ENCODE measurements at places on chromosomes 4 and X.

- DNase-seq: no peak
Observed at GRCh38 chrX:40971736-40972135, 113.5 kb upstream of the USP9X start.

GRCh38 chr4:8554555-8555100 is 25.6 kb upstream of the GPR78 start:
- no peak for DNase-seq

- DNase-seq: no peak
Observed at GRCh38 chr4:70801265-70801809, 38.4 kb downstream of the GRSF1 start.

GRCh38 chr4:110484767-110485166 is 8.8 kb downstream of the ENPEP start:
- DNase-seq: no peak

DNA sequence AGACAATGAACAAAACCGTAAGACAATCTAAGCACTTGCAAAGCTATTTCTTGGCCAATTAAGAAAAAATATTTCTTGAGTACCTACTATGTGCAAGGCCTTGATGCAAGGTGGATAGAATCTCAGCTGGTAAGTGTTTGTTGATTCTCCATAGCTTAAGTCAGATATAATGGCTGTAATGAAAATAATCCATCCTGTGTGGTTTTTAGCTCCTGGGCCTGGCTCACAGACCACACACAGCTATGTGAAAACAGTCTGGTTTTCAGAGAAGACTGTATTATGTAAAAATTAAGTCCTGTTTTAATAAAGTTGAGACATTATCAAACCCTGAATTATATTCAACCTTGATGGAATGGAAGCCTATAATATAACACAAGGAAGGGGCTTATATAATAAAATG is 7.8 kb upstream of the DDIT4L start:
- DNase-seq: no peak

- DNase-seq: no peak
Observed at GRCh38 chrX:9851890-9852289, 65.7 kb downstream of the SHROOM2 start.

GRCh38 chr4:41146716-41147506 is 67.4 kb downstream of the APBB2 start:
- DNase-seq: no peak

DNA sequence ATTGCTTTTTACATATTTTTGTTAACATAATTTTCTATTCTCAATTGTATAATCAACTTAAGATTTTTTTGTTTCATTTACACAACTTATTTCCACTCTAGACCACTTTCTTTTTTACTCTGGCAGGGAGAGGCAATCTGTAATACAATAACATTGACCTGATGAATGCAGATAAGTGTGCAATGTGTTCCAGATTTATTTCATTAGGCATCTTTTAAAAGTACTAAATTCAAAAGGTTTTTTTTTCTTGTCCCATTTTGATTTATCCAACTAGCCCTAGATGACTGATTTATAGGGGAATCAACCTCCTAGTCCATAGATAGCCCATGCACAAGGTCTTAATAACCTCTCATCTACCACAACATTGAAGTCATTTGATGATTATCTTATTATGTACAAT is 55.5 kb upstream of the AGTR2 start:
- DNase-seq: no peak

- no peak for DNase-seq
Observed at GRCh38 chr4:30182786-30183185, 537.4 kb upstream of the PCDH7 start.

- DNase-seq: no peak
Observed at GRCh38 chr4:20287246-20287645, 35.5 kb downstream of the SLIT2 start.

DNA sequence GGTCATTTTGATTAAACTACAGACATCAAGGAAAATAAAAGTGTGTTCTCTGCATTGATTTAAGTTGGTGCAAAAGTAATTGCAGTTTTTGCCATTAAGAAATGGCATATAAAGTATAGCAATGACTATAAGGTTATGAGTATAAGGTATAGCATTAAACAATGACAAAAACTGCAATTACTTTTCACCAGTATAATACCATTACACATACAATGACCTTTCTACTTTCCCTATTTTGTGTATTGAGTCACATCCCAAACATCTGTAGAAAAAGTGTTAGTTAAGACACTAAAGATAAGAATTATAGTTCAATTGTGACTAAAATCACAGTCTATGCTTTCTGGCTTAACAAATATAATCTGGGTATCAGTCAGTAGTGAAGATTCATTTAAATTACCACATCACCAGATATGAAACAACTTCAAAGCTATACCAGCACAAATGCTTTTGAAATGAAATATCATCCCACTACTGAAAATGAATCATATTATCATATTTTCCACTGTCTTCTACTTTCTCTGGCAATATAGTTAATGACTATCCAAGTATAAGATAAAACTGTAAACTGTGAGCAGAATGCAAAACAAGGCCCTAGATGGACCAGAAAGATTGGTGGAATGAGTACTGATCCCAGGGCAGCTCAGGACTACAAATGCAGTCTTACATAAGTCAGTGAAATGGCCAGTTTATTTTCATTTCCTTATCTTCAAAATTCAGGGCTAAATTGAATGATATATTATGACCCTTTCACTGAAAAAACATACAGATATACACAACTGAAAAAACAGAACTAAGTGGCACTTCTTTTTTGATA is 241.1 kb downstream of the ANTXR2 start:
- DNase-seq: no peak

GRCh38 chr4:4415806-4416805 is 29.2 kb downstream of the NSG1 start:
- no peak for DNase-seq

DNA sequence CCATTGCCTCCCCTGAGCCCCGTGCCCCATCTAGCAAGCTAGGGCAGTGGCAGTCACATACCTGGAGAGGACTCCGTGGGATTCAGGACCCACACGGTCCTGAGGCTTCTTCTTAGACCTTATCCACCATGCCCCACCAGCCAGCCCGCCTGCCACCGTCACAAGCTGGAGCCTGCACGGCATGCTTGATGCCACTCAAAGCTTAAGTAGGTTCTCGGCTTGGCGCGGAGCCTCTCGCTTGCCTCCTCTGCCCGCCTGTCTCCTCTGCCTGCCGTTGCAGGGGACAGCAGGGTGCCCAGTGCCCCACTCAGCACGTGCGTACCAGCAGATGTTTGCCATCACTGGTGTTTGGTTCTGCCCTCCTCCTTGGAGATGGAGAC is 14.1 kb downstream of the PSAPL1 start:
- no peak for DNase-seq

GRCh38 chr4:15948826-15949225 is 10.3 kb upstream of the FGFBP1 start:
- DNase-seq: no peak

- DNase-seq: no peak
Observed at GRCh38 chr4:186351668-186352194, 85.7 kb downstream of the F11 start.

GRCh38 chr4:108763226-108763593 is 357 bp upstream of the ETNPPL start:
- no peak for DNase-seq

DNA sequence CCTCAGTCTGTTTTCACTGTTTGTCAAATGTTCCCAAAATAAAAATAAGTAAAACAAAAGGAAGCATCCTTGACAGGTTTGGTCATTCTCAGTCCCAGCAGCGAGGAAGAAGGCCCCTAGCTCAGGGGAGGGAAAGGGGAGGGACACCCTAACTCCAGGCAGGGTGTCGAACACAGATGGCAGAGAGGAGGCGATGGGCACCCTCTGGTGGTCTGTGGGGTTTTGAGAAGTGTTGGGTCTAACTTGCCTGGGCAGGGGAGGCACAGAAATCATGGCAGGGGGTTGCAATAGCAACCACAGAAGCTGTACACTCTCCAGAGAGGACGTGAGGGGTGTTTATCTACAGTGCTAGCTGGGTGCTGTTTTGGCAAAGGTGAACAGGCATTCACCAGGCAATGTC is 229.8 kb upstream of the SFRP2 start:
- no peak for DNase-seq

DNA sequence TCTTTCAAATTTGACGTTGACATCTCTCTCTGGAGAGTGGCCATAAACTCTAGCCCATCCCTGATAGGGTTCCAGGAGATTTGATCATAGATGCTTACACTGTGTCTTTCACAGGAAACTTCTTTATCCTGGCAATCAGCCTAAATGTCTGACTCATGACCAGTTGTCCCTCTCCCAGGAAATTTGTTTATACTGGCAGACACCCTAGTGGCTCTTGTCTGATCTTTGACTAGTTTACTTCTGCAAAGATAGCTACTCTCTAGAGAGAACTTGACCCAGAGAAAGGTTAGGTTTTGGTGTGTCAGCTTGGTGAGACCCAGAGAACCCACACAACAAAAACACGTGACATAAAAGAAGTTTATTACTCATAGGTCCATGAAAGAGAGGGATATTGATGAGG is 509.8 kb downstream of the CENPC start:
- DNase-seq: no peak

DNA sequence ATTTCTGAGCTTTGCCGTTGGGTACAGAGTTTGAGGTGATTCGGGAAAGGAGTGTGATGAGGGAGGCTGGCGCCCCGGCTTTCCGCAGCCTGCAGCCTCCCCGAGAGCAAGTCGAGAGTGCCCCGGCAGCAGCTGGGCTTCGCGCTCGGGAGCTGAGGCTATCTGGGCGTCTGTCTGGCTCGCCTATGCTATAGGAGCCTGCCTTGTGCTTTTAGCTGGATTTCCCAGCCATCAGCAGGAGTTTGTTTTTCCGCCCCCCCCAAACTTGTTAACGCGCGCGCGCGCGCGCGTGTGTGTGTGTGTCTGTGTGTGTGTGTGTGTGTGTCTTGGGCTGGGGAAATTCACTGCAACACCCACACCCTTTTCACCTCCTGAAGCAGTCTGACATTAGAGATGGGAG is 765 bp upstream of the DGKK start:
- no peak for DNase-seq

DNA sequence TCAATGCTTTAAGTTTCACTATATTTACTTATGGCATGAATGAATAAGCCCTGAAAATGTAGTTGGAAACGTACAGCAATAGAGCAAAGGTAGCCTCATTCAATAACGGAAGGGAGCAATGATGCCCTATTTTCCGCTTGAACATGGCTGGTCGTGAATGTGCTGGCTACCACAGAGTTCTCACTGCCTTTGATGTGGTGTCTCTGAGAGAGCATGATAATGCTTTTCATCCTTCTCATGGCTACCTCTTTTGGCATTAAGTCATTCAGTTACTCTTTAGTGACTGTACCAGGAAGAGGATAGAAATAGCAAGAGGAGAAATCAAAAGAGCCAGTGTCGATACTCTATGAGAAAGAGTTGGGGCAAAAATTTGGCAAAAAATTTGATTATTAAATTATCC is 308.0 kb downstream of the PPP3CA start:
- DNase-seq: no peak
